Sciatic nerve (tissue), 2 donors: ENCODE measurements at places on chromosomes 5 and 9. TPM values are rescaled to one million over a fixed set of nuclear protein-coding genes. Genes with fewer than 3 reads are reported as not detected.

TLR4 gene
- 25.3 TPM for total RNA-seq

PCSK5 gene
- 18.8 TPM for total RNA-seq

- no peak for DNase-seq
Measured at GRCh38 chr5:167453246-167454030, 838.0 kb upstream of the WWC1 start.

- DNase-seq: no peak
Measured at GRCh38 chr5:129249886-129250285, 155.3 kb downstream of the ISOC1 start.

GRCh38 chr5:106964132-106964531 is 706.6 kb downstream of the EFNA5 start:
- no peak for DNase-seq

- DNase-seq: no peak
Measured at GRCh38 chr5:170486371-170486770, 17.4 kb upstream of the KCNIP1 start.

- no peak for DNase-seq
Measured at GRCh38 chr5:16970260-16970659, 34.2 kb upstream of the MYO10 start.

GRCh38 chr5:143559586-143560109 is 156.2 kb upstream of the NR3C1 start:
- no peak for DNase-seq

SOX30 gene
- 0.13 TPM for total RNA-seq

GPR151 gene
- total RNA-seq: not detected

DNA sequence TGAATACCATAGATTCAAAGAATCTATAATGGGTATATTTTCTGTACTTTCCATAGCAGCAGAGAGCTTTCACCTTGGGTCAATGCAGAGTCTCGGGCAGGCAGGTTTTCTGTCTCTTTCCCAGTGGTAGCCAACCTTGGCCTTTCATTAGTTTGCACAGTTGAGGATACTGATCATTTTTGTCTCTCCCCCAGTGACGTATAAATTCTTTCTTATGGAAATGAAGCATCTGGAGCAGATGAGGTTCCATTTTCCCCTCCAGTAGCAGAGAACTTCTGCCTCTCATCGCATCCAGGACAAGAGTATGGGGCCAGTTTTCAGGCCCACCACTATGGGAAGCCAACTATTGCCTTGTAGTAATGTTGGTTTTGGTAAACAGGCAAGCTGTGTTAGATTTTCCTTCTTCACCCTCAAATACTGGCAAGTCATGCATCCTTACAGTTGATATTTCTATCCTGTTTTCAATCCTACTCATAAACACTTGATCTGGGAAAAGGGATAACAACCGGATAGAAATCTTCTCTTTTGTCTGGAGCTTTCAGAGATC is 845.2 kb upstream of the CDH18 start:
- DNase-seq: no peak

RUSC2 gene
- 45.7 TPM for total RNA-seq

PRELID2 gene
- 22.4 TPM for total RNA-seq

ENTPD2 gene
- total RNA-seq: 24.3 TPM

- DNase-seq: peak; percentile 89
Measured at GRCh38 chr9:89497978-89498851, at the start of gene SEMA4D. Gene SEMA4D (minus strand): TSS chr9:89498113. CDS start chr9:89405456, 92,657 bp downstream.

DNA sequence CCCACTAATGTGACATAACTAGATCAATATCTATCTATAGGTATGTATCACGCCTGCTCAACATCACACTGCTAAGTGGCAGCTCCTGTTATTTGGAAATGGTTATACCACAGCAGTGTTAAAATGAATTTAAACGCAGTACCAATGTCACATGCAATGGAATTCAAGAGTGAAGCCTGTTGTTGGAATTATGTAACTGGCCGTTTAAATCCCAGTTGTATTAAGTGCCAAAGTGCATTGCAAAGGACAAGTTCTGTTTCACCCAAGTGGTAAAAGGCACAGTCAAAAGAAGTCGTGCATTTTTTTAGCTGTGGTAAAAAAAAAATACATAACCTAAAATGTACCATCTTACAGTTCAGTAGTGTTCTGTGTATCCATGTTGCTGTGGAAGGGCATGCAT is 4.3 kb downstream of the NTRK2 start:
- DNase-seq: no peak

DNA sequence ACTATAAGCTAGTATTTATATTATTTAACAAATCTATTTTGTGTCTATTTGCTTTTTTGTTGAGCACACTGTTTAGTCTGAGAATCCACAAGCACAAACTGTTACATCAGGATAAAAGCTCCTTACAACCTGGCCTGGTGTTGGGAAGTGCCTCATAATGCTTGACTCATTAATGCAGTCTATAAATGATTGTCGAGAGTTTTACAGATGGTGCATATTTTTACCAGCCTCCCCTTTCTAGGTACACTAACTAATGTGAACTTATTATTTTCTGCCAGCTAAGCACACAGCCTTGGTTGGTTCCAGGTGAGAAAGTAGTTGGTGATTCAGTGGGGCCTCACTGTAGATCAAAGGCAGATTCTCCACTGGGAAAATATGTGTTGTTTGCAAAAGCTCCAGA is 151.0 kb upstream of the ADAMTS16 start:
- DNase-seq: no peak

DNA sequence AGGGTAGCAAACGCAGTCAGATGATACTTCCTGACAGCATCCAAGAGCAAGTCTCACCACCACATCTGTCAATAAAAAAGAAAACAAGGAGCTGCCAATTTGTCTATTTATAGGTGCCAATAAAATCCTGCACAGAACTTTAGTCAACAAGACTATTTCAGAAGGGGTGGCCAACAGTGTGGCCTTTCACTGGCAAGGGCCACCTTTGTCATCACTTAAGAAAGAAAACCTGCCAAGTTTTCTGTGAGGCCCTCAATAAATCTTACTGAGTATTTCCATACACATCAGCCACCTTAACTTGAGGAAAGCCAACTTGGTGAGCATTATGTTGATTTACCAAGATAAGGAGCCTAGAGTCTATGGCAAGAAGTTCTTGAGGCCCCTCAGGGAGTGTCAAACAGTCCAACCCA is 312.3 kb downstream of the ENC1 start:
- DNase-seq: no peak

DNA sequence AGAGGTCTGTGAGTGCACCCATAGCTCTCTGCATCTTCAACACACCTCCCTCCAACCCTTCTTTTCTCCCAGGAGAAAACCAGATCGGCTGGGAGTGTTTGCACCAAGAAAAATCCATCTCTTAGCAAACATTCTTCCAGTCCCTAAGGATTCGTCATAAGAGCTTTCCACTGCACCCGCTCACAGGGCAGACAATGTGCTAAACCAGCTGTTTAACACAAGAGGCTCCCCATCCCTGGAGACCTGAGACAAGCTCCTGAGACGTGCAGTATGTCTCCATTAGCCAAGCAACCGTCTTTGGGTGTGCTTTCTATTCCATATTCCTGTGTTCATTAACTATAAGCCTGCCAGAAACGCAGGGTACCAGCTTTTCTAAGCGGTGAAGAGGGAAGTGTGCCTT is 93.6 kb upstream of the ZNF462 start:
- no peak for DNase-seq

- no peak for DNase-seq
Measured at GRCh38 chr5:104172976-104173375, 610.4 kb upstream of the NUDT12 start.

CCL19 gene
- 1.3 TPM for total RNA-seq

DNA sequence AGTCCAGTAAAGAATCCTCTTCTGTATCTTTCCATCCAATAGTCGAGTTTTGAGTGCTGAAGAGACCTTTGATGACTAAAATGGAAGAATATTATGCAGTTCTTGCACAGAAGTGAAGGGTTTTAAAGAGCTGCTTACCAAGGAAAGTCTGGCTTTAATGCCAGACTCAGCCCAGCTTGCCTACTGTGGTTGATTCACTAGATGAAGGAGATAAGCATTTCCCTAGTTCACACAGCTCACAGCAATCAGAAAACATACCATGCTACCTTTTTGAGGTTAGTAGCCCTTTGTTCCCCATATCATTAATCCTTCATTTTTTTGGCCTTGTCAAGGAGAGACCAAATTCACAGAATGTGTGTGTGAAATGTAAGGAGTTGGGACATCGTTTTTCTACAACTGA is 15.3 kb downstream of the IFNA5 start:
- no peak for DNase-seq

GRCh38 chr9:557601-558201 is 283.8 kb upstream of the DMRT1 start:
- DNase-seq: no peak

WNT8A gene
- total RNA-seq: not detected

PCDHGA9 gene
- 10.7 TPM for total RNA-seq

PIP5K1B gene
- 2.0 TPM for total RNA-seq

DNA sequence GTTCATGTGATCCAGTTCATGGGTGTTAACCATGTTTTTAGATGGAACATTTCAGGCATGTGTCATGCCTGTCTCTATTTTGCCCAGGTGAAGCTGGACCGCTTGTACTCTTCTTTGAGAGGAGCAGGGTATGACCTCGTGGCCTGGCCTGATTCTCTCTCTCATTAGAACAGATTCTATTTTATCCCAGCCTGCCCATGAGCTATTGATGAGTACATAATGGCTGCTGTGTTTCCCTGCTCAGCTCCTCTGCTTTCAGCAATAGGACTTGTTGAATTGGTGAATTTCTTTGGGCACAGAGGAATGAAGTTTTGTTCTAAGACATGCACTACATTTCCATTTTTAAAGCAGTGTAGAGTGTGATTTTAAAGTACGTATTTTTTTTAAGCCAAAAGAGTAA is 86.2 kb downstream of the HACD4 start:
- DNase-seq: no peak

- no peak for DNase-seq
Measured at GRCh38 chr5:169695025-169695625, 58.0 kb downstream of the DOCK2 start.

DNA sequence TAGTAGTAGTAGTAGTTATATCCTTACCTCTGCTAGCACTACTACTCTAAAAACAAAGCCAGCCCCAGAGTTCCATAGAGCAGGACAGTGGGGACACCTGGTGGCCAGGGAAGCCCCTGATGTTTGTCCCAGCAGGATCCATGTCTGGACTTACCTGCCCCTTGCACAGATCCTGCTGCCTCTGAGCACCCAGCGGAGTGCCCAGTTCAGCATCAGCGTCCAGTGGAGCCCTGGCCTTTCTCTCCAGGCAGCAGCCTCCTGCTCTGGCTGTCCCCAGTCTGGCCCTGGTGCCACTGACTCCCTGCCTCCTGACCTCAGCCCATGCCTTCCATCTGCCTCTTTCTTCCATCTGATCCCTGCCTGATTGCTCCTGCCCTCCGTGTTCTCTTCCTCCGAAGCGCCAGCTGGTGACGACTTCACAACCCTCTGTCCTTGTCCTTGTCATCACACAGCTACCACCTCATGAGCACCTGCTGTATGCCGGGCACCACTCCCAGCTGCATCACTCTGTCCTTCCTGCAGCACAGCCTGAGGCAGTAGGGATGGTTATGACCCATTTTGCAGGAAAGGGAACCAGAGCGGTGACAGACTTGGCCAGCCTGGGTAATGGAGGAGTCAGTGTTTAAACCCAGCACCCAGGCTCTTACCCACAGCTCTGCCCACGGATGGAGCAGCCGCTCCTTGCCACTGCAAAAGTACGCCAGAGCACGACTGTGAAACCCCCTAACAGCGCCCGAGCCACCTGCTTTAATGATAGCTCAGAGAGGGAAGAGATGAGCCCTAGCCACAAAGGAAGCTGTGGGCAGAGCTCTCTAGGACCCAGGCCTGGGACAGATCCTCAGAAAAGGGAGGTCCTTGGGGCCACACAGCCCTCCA is 11.5 kb downstream of the SARDH start:
- peak; percentile 72 for DNase-seq

WDR70 gene
- 43.7 TPM for total RNA-seq

DNA sequence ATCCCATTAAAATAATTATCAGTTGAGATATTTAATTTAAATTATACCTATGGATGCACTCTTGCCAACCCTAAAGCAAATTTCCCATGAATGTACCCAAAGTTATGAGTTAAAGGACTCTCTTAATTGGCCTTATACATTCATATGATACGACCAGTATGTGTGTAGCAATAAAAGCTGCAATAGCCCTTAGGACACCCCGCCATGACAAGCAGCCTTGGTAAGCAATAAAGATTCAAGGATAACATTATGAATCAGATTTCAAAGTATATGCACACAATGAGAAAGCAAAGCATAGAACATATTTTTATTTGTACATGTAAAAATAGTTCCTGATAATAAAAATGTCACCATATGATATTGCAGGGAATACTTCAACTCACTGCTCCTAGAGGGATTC is 1699.3 kb upstream of the CDH9 start:
- DNase-seq: no peak

- DNase-seq: no peak
Measured at GRCh38 chr9:68626526-68626925, 78.5 kb upstream of the PIP5K1B start.

- no peak for DNase-seq
Measured at GRCh38 chr9:27280860-27281259, 16.1 kb downstream of the EQTN start.

GRCh38 chr9:8857926-8858595 is 1058.5 kb upstream of the DMAC1 start:
- DNase-seq: peak; percentile 78

SLC6A7 gene
- total RNA-seq: not detected

GFPT2 gene
- total RNA-seq: 39.8 TPM

DNA sequence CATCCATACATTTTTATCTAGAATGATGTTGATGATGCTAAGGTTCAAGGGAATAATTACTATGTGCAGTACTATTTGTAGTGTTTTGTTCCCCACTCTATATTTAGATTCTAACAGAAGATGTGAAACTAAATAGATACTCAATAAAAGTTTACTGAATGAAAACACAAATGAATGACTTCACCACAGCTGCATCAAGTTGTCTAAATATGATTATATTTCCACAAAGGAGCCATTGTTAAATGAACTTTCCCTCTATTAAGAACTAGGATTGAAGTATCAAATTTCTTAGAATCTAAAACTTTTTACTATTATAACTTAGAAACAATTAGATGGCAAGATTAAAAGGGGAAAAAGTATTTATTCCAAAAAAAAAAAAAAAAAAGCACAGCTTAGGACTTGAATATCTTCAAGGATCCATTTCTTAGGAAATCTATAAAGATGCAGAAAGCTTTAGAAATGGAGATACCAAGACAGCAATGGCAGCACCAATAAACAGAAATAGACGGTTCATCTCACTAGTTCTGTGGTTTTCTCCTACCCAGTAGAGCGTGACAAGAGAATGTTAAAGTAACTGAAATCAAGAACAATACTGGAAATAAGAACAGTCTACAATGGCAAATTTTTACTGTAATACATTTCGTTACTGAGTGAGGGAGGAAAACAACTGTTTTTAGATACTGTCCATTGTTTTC is 347.6 kb downstream of the EBF1 start:
- no peak for DNase-seq

- DNase-seq: no peak
Measured at GRCh38 chr5:1747079-1747802, 52.4 kb downstream of the MRPL36 start.

MAMDC2 gene
- total RNA-seq: 18.5 TPM
